ENCODE measurements at places on chromosomes 3 and 15. TPM values are rescaled to one million over a fixed set of nuclear protein-coding genes. Genes with fewer than 3 reads are reported as not detected.

DNA sequence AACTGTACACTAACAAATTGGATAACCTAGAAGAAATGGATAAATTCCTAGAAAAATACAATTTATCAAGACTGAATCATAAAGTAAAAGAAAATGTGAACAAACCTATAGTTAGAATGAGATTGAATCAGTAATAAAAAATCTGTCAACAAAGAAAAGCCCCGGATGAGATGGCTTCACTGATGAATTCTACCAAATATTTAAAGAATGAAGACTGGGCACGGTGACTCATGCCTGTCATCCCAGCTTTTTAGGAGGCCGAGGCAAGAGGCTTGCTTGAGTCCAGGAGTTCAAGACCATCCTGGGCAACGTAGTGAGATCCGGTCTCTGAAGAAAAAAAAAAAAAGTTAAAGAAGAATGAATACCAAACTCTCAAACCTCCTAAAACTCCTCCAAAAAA lies 17.7 kb upstream of the AP4E1 start:
- H3K4me3 ChIP-seq, result no peak overlapping the region
- no peaks in the 10 kb centered on the region for H3K27me3 ChIP-seq
- peaks cover 16% of the 10 kb centered on the region for H3K36me3 ChIP-seq

- H3K4me3 ChIP-seq, result no peak overlapping the region
- no peaks in the 10 kb centered on the region for H3K27me3 ChIP-seq
- no peak for DNase-seq
- H3K27ac ChIP-seq, result no peak overlapping the region
- H3K36me3 ChIP-seq, result no peaks in the 10 kb centered on the region
Measured at GRCh38 chr3:72960812-72961518, 35.6 kb upstream of the PPP4R2 start.

DNA sequence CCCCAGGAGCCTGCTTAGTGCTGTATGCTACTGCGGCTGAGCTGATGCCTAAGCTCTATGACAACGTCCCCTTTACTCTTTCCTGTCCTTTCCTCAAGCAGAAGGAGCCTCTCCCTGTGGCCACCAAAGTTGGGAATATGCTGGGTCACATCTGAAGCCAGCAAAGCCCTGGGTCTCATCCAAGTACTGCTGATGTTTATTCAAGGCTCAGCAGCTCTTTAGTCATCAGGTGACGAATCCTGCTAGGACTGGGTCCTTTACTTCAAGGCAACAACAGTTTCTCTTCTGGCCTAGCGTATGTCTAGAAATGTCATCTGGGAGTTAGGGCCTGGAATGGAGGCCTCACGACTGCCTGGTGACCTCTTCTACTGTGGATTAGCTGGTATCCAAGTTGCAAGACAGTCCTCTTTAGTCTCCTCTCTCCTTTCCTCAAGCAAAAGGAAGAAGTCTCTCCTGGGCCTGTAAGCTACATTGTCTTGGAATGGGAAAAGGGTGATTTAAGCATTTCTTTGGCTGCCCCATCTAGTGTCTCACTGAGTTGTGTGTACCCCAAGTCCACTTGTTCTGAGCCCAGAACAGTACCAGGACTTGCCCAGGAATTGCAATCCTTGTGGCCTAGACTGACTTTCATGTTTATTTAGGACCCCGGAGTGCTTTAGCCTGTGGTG lies 63.9 kb downstream of the TNFAIP8L3 start:
- no peak overlapping the region for H3K27ac ChIP-seq
- DNase-seq, result no peak
- no peaks in the 10 kb centered on the region for H3K4me1 ChIP-seq
- no peak overlapping the region for H3K4me3 ChIP-seq

- no peak overlapping the region for H3K27ac ChIP-seq
- H3K4me1 ChIP-seq, result no peaks in the 10 kb centered on the region
- peaks cover 3% of the 10 kb centered on the region for H3K27me3 ChIP-seq
- no peak for DNase-seq
- no peak overlapping the region for H3K4me3 ChIP-seq
Measured at GRCh38 chr3:129952556-129953355, 21.8 kb upstream of the TRH start.

- H3K27me3 ChIP-seq, result peaks cover 10% of the 10 kb centered on the region
- no peaks in the 10 kb centered on the region for H3K36me3 ChIP-seq
- no peak for DNase-seq
- no peak overlapping the region for H3K27ac ChIP-seq
Measured at GRCh38 chr3:8658306-8659212, 14.0 kb upstream of the SSUH2 start.

GRCh38 chr3:10419637-10420232 lies 85.7 kb downstream of the ATP2B2 start:
- H3K36me3 ChIP-seq, result no peaks in the 10 kb centered on the region
- no peak for DNase-seq
- peaks cover 5% of the 10 kb centered on the region for H3K27me3 ChIP-seq
- H3K4me1 ChIP-seq, result peaks cover 5% of the 10 kb centered on the region
- no peak overlapping the region for H3K4me3 ChIP-seq

GRCh38 chr3:181709537-181710279 lies 2.0 kb upstream of the SOX2 start:
- H3K4me3 ChIP-seq, result no peak overlapping the region
- H3K27ac ChIP-seq, result no peak overlapping the region
- peaks cover 5% of the 10 kb centered on the region for H3K36me3 ChIP-seq
- peak; percentile 47 for DNase-seq
- H3K27me3 ChIP-seq, result peaks cover 61% of the 10 kb centered on the region
- peaks cover 14% of the 10 kb centered on the region for H3K4me1 ChIP-seq

DNA sequence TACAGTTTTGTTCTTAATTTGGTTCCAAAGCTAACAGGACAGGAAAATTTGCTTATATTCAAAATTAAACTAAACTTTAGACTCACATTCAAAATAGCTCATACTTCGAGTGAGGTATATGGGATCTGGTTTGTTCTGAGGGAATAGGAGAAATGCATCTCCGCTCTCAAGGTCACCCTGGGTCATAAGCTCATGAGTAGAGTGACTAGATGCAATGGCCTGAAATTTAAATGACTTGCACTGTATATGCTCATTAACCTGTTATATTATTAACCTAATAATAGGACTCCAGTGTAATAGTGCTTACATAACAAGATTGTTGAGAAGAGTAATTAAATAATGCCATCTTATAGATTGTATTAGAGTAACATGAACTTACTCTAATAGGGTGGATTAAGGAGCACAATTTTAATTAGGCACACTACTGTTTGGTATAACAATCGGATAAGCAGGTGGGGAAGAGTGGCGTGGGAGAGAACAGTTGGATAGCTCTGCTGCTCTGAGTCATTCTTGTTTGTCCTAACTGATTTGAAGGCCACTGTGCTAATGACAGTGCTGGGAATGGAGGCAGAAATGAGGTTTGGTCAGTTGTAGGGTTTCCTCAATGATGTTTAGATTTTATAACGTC lies 5.2 kb downstream of the NKTR start:
- no peaks in the 10 kb centered on the region for H3K27me3 ChIP-seq
- no peak for DNase-seq
- H3K36me3 ChIP-seq, result peaks cover 61% of the 10 kb centered on the region

Gene SLCO2A1
- total RNA-seq, result 0.08 TPM

Gene CORO2B
- not detected for total RNA-seq

Gene ANKRD63
- total RNA-seq, result not detected

All from activated naive CD8-positive, alpha-beta T cell treated with anti-CD3 and anti-CD28 coated beads for 36 hours (primary cell).